ENCODE measurements at places on chromosomes 5 and 9. TPM values are rescaled to one million over a fixed set of nuclear protein-coding genes. Genes with fewer than 3 reads are reported as not detected.

JMY gene
- 8.4 TPM for total RNA-seq

IGFBPL1 gene
- total RNA-seq, result not detected

KIF20A gene
- 1.5 TPM for total RNA-seq

DTWD2 gene
- 14.7 TPM for total RNA-seq

GRCh38 chr5:138263581-138263980 is 10.8 kb downstream of the GFRA3 start:
- DNase-seq, result no peak

DNA sequence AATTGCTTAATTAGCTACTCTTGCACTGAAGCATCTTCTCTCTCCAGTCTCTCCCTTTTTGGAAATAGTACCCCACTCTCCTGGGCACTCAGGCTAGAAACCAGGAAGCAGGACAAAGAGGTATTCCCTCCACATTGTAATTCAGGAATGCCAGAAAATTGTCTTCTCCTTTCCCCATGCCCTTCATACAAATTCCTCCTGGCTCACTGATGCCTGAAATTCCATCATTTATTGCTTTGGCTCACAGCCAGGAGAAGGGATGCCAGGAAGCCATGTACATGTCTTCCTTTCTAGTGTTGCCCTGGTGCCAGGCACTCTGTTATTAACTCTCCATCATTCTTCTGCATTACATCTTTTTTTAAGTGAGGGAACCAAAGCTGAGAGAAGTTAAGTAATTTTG is 716.5 kb upstream of the C9orf72 start:
- DNase-seq, result no peak

- DNase-seq, result no peak
Observed at GRCh38 chr9:16718296-16718695, 152.2 kb downstream of the BNC2 start.

- DNase-seq, result no peak
Observed at GRCh38 chr5:95130941-95131340, 154.0 kb downstream of the MCTP1 start.

- DNase-seq, result no peak
Observed at GRCh38 chr5:97049175-97049574, 93.2 kb downstream of the LIX1 start.

DNA sequence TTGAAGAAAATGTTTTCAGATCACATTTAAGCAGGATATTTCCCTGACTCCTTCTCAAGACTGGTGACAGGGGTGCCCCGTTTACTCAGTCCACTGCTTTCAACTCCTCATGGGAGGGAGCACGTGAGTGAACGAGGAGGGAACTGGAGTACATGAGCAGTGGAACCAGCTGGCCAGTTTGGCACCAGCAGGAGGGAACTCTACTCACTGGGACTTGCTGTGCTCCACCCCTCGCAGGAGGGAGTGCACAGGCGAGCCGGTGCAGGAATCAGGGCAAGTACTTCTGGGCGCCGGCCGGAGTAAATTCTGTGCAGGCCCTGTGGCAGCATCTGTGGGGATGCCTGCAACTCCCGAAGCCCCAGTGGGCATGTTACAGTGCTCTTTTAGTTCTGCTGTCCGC is 1941.1 kb upstream of the C9orf72 start:
- DNase-seq, result peak; percentile 37

DNA sequence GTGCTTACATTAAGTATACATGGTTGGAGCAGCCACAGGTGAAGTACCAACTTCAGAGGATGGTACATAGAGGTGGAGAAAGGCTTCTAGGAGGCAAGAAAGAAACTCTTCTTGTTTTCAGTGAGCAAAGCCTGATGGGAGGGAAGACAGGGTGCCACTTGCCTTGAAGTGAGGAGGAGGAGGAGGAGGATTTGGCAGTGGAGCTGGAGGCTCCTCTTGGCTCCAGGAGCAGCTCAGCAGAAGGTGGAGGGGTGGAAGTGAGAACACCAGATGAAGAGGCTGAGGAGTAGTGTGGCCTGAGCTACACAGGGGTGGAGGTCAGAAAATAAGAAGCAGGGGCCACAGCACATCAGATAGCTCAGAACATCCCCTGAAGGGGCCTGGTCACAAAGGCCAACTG is 91.1 kb upstream of the SHISAL2B start:
- DNase-seq, result no peak

GRCh38 chr5:64516216-64516615 is 10.4 kb downstream of the RGS7BP start:
- no peak for DNase-seq

- no peak for DNase-seq
Observed at GRCh38 chr9:4970970-4971641, 14.0 kb upstream of the JAK2 start.

Data from upper lobe of left lung (tissue), 6 donors.